ENCODE measurements at places on chromosomes 6 and 20.

DNA sequence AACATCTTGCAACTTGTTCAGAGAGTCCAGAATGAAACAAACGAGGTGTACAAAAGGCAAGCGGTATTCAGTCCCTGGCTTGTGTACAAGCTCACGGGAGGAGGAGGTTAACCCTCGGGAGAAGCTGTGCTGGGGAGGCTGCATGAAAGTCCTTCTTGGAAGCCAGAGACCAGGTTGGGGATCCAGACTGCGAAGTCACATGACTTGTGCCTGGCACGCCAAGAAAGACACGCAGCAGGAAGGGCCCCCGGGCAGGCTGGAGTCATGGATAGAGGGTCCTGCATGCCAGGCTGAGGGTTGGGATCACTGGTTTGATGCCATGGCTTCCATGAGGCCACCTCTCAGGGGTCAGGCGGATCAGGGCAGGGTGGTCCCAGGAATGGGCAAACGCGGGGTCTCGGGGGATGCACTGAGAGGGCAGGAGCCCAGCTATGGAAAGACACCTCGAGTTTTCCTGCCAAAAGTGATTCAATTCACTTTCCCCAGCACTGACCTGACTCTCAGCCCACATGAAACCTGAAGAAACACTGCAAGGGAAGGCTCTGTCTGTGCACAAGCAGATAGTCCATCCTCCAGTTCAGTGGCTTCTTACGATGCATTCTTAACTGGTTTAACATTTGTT is 79.4 kb downstream of the DLL1 start:
- DNase-seq, result no peak

DNA sequence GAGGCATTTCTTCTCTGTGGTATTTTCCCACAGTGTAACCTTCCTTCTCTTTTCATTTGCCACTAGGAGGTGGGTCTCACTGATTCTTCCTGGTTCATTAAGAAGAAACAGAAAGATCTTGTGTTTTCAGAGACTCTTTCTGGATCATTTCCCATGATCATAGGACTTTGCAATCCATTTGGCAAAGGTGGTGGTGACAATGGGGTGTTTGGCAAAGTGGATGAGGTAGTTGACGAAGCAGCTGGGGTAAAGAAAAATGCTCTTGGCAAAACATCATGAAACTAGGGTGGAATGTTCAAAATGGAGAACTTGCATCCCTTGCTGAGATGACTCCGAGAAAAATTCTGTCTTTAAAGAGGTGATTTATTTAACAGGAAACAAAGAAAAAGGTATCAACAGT is 50.6 kb downstream of the TRAF3IP2 start:
- DNase-seq, result no peak

DNA sequence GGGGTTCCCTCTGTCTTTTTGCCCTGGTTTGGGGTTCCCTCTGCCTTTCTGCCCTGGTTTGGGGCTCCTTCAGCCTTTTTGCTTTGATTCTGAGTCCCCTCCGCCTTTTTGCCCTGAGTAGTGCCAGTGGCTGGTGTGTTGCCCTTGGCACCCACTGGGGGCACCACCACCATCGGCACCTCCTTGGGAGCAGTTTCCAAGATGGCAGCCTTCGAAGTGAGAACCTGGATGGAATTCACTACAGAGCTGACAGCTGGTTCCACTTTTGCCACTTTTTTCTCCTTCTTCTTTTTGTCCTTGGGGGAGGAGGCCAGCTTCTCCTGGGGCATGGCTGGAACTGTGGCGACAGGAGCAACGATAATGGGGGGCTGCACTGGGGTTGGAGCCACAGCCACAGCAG is 22.2 kb downstream of the RRBP1 start:
- DNase-seq, result no peak

DNA sequence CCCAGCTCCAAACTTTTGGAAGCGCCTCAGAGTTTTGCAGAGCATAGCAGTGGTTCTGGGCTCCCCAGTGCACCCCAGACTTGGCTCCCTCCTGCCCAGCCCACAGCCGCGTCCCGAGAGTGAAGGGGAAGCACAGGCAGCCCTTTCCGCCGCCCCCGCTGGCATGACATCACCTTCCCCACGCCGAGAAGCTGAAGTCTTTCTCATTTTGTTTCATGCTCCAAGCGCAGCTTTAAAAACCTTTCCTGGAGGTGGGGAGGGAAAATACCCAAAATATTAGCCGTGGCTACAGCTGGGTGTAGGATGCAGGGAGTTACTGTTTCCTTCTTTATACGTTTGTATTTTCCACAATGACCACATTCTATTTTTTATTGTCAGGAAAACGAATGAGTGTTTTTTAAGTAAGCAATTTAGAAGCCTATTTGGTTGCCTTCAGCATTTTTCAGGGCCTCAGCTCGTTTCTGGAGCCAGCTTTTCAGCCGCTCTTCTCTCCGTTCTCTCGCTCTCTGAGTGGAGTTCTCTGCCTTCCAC is 72.9 kb downstream of the SNX5 start:
- no peak for DNase-seq

- DNase-seq, result no peak
Measured at GRCh38 chr6:44410363-44410762, 22.9 kb downstream of the CDC5L start.

- DNase-seq, result no peak
Measured at GRCh38 chr6:12113190-12113577, 101.1 kb downstream of the HIVEP1 start.

DNA sequence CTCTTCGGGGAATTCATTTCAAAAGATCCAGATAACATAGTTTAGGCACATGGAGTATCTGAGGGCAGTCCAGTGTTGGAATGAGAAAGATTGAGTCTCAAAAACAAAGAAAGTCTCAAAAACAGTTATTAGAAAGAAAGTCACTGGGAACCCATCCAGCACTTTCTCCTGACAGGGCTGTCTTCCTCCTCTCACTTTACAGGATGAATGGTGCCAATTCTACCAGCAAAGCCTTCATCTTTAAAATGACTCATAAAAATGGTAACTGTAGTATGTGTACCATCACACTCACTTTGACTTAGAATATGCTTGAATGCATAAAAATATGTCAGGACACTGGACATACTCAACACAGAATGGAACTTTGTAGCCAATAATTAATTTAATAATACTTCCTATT is 71.3 kb downstream of the SLC22A3 start:
- DNase-seq, result no peak

GRCh38 chr20:8749101-8749500 is 319.8 kb upstream of the PLCB4 start:
- DNase-seq, result no peak

- DNase-seq, result no peak
Measured at GRCh38 chr6:53758496-53758895, 36.3 kb upstream of the LRRC1 start.

GRCh38 chr6:22828179-22829062 is 259.1 kb downstream of the HDGFL1 start:
- DNase-seq, result peak; percentile 62

GRCh38 chr20:64183313-64183712 is 19.1 kb downstream of the MYT1 start:
- DNase-seq, result no peak

DNA sequence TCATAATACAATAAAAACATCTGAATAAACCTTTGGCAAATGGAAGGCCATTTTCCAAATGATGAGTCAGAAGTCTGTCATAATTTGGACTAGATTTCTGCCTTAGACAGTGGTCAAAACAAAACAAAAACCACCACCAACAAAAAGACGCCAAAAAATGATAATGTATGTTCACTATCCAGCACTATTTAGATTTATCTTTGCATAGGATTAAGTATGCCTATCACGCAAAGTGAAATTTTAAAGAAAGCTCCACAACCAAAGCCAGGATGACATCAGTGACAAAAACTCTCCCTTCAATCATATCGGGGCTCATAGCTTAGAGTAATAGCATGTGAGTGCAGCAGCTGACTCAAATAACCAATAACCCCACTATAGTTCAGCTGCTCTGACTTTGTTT is 201.9 kb downstream of the MOXD1 start:
- DNase-seq, result no peak

GRCh38 chr6:47146431-47147174 is 104.5 kb upstream of the ADGRF1 start:
- no peak for DNase-seq

GRCh38 chr20:22207280-22207679 is 377.1 kb downstream of the FOXA2 start:
- peak; percentile 4 for DNase-seq

- no peak for DNase-seq
Measured at GRCh38 chr6:28380381-28380780, 19.2 kb downstream of the ZSCAN12 start.

DNA sequence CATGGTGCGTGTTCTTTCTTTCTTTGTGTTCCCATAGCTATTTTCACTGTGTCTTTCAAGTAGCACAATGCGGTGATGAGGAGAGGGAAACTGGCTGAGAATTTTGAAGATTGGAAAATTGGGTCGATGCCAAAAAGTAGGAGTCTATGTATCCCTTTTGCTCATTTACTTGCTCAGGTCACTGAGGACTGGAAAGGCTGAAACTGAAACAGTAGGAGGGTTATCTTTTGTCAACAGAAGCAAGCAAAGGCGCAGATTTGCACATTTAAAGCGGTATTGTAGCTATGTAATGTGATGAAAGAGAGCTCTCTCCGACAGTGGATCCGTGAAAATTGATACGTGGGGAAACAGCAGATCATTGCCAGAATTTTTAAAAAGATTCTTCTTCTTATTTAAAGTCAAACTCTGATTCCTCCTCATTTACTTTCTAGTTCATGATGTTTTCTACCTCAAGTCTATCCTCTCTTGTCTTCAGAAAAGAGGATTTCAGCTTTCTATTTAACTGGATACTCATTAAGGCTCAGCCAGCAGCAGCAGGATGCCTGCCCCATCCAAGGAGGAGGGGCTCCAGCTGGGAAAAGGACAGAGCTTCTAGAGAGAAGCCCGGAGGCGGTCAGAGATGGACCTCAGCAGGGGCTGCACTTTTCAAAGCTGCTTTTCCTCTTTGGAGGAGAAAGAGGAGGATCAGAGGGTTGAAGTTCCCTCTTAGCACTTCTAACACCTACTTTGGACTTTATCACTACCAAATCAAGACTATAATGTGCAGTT is 15.9 kb upstream of the FYN start:
- DNase-seq, result no peak

DNA sequence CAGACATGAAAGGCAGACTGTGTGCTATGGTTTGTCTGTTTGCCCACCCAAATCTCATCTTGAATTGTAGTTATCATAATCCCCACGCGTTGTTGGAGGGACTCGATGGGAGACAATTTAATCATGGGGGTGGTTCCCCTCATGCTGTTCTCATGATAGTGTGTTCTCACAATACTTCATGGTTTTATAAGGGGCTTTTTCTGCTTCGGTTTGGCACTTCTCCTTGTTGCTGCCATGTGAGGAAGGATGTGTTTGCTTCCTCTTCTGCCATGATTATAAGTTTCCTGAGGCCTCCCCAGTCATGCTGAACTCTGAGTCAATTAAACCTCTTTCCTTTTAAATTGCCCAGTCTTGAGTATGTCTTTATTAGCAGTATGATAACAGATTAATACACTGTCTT is 47.2 kb upstream of the MICB start:
- DNase-seq, result no peak

DNA sequence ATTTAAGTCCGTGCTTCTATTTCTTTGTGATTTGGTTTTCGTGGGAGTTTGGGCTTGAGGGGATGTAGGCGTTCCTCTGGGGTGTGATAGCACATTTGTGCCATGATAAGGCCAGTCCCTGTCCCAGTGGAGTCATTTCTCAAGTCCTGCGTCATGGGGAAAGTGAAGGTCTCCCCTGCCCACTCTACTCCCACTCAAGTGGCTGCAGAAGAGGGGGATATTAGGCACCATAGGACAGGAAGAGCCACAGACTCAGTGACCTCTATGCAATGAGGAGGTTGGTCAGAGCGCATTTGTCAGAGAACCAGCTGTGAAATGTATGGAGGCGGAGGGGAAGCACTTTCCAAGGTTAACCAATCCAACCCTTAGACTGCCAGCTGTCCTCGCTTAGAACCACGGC is 51.9 kb upstream of the EDN1 start:
- no peak for DNase-seq
